RKO (cell line): ENCODE measurements at places on chromosomes 13 and 19.

DNA sequence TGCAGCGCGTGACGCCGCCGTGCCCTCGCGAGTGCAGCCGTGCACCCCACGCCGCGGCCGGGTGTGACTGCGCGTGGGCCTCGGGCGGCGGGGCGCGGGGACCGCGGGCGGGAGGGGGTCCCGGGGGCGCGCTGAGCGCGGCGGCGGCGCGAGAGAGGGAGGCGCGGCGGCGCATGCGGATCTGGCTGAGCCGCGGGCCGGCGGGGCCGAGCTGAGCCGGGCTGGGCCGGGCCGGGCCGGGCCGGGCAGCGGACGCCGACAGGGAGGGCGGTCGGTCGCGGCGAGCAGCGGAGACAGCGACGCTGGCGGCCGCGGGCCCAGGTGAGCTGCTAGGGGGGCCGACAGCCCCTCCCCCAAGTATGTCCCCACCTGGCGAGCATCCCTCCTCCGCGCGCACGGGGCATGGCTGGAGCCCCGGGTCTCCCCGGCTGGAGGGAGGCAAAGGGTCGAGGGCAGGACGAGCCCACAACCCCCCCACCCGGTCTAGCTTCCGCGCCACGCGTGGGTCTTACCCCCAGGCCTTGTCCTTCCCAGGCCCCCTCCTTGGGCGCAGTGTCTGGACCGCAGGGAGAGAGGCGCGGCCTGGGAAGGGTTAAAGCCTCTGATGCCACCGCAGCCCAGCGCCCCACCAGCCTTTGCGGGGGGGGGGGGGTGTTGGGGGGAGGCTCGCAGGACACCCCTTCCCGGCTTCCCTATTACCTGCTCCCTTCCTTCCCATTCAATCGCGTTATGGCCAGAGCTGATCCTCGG, at the start of gene SPTBN4:
SPTBN4 (plus strand) TSS at position 17 of the 750 bp plus-strand sequence. CDS start 5,621 bp downstream, outside the sequence.
- DNase-seq, result no peak

DNA sequence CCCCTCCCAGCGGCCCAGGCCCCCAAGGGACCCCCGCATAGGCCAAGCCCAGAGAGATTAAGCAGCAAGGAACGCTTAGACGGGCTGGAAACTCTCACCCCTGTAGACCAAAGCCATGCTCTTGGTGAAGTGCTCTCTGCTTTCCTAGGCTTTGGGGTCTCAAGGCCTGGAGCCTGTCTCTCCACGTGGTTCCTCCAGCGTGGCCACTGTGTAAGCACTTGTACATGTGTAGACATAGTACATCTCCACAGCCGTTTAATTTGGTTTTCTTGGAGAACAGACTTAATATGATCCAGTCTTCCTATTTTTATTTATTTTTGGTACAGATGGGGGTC, 1.1 kb downstream of the NUDT19 start:
- DNase-seq, result peak; percentile 35

DNA sequence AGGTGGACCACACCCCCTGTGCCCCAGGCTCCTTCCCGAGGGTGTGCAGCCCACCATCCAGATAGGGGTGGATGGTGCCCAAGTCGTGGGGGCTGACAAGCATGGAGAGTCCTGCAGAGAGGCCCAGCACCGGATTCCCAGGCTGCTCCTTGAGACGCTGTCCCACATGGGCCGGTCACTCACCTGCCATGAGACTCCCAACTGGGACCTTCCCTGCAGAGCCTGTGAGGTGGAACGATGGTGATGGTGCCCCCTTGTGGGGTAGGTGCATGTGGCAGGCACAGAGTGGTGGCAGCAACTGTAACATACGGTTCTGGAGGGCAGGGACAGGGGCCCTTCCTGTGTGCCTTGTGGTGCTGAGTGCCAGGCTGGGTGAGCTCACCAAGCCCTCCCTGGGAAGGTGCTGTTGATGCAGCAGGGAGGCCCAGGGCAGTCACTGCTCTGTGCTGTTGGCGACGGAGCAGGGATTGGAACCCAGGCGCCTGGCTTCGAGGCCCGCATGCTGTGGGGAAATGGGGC, 33.1 kb downstream of the PPP1R37 start:
- peak; percentile 53 for DNase-seq

- peak; percentile 39 for DNase-seq
These were observed 2220.8 kb upstream of the PCDH20 start for GRCh38 chr13:63636316-63636993.

DNA sequence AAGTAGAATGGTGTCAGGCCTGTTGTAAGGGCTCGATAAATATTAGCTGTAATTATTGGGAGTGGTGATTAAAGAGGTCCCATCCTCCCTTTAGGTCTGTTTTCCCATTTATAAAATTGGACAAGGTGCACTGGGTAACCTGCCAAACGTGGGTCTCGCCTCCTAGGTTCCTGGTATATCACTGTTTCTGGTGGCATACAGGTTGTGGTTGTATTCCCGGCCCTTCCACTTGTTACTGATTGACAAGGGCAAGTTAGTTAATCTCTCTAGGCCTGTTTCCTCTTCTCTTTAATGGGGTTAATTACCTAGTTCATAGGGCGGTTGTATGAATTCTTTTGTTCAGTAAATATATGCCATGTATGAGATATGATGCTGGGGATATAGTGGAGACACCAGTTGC, 1.5 kb downstream of the PPP2R1A start:
- DNase-seq, result no peak

- no peak for DNase-seq
These were observed 12.7 kb downstream of the STK24 start for GRCh38 chr13:98564204-98564603.

DNA sequence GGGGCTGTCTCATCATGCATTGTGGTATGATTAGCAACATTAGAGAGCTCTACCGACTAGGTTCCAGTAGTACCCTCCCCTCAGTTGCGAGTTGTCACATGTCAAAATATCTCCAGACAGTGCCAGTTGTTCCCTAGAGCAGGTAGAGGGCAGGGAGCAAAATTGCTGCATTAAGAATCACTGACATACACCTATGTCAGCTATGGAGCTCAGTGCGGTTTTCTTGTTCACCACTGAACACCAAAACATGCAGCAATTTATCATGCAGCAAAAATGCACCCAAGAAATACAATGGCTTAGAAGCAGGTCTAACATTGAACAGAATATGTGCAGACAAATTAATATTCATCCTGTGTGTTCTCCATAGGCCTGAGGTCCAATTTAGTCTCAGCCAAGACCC, 186.9 kb upstream of the STARD13 start:
- DNase-seq, result no peak

- no peak for DNase-seq
These were observed 1.4 kb upstream of the ZNF414 start for GRCh38 chr19:8515317-8515716.

DNA sequence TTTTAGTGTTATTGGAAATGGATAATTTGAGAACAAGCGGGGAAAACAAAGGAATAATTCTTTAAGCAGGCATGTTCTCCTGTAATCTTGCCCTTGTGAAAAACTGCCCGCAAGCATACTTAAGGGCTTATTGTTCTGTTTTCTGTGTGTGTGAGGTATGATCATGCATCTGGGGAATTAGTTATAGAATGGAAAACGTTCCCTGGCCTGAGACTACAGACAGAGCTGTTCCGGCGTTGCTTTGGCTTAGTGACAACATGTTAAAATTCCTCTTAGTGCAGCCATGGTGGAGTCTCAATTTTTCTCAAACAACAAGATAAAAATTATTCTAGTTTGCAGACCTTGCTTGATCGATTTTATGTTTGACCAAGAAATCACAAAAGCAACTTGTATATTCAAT, 560.2 kb upstream of the SPRY2 start:
- DNase-seq, result no peak

DNA sequence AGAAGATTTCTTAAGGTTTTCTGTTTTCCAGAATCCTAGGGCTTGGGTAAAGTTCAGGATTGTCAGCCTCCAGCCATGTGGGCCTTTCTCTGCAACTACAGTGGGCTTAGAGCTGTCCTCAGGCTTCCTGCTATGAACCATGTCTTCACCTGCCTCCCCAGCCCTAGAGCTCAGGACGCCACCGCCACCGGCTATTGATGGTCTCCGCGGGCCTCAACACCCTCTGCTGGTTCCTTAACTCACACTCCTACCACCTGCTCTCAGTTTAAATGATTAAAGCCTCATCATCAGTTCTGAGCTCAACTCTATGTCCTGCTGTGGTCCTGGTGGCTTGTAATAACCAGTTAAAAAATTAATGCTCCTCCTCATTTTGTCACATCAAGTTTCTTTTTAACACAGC, 221.0 kb downstream of the EFNB2 start:
- DNase-seq, result no peak

DNA sequence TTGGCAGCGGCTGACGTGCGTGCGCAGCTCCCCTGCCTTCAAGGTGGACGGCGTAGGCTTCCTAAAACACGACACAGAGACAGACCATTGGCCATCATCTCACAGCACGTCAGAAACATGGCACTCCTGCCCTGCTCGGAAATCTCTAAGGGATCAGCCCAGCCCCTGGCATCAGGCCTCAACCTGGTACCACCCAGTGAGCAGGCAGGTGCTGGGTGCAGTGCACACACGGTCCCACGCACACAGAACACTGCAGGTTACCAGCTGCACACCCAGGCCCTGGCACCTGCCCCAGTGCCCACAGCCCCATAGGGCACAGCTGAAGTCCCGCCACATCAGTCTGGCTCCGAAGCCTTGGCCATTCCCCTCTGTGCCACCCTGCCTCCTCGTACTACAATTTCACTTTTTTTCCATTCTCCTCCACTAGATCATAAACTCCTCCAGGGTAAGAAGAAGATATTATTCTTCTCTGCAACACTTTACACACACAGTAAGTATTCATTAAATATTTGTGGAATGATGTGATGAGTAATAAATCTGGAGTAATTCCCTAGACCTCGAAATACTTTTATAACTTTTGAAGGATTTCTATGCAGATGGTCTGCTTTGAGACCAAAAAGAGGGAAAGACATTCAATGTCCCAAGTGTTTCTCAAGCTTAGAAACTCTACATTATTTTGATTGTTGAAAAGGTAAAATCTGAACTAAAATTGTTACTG, 156.4 kb downstream of the COL4A1 start:
- DNase-seq, result no peak

GRCh38 chr13:98411617-98412265, 165.2 kb downstream of the STK24 start:
- no peak for DNase-seq

- DNase-seq, result no peak
These were observed 6.5 kb downstream of the RAB11B start for GRCh38 chr19:8396563-8397203.

GRCh38 chr19:29685326-29685725, 20.1 kb downstream of the PLEKHF1 start:
- DNase-seq, result no peak
